ENCODE measurements at places on chromosomes 16 and 17. TPM values are rescaled to one million over a fixed set of nuclear protein-coding genes. Genes with fewer than 3 reads are reported as not detected.

RASD1 gene
- total RNA-seq: 18.2 TPM

RPL23 gene
- 1,193 TPM for total RNA-seq

ALOX12B gene
- total RNA-seq: not detected

TBC1D3I gene
- not detected for total RNA-seq

ITGAX gene
- 3.0 TPM for total RNA-seq

MAP2K6 gene
- 26.3 TPM for total RNA-seq

TMC5 gene
- 0.69 TPM for total RNA-seq

TNFSF13 gene
- 1.6 TPM for total RNA-seq

CACNA1G gene
- 36.0 TPM for total RNA-seq

TCAP gene
- total RNA-seq: 1.4 TPM

EVI2B gene
- total RNA-seq: 0.69 TPM

EVPLL gene
- 0.69 TPM for total RNA-seq

KRT24 gene
- not detected for total RNA-seq

HBA1 gene
- 1,158 TPM for total RNA-seq

KRTAP4-2 gene
- not detected for total RNA-seq

CD300LF gene
- total RNA-seq: 0.46 TPM

PIRT gene
- total RNA-seq: 5.3 TPM

PSMC3IP gene
- 6.9 TPM for total RNA-seq

CDK3 gene
- 2.8 TPM for total RNA-seq

AOC3 gene
- 0.46 TPM for total RNA-seq

CRISPLD2 gene
- 4.6 TPM for total RNA-seq

HSD17B1 gene
- 0.92 TPM for total RNA-seq

KCNJ18 gene
- total RNA-seq: not detected

KRTAP2-2 gene
- not detected for total RNA-seq

CLEC18B gene
- 2.3 TPM for total RNA-seq

GUCY2D gene
- total RNA-seq: not detected

ZPBP2 gene
- total RNA-seq: not detected

ALOX15B gene
- total RNA-seq: not detected

SLC43A2 gene
- total RNA-seq: 22.6 TPM

DPEP1 gene
- 4.6 TPM for total RNA-seq

ITGB3 gene
- 2.1 TPM for total RNA-seq

Data from diencephalon (tissue), 1 donor.